Right renal pelvis (tissue), 4 donors: ENCODE measurements at places on chromosomes 4 and X. TPM values are rescaled to one million over a fixed set of nuclear protein-coding genes. Genes with fewer than 3 reads are reported as not detected.

DUSP9 gene
- 46.7 TPM for polyA plus RNA-seq

TMPRSS11B gene
- polyA plus RNA-seq = 0.09 TPM

GRCh38 chr4:19944806-19945205 lies 306.9 kb upstream of the SLIT2 start:
- no peak for DNase-seq

- DNase-seq = peak; percentile 5
These were observed 93.9 kb downstream of the NXF2B start for GRCh38 chrX:102345916-102346315.

DNA sequence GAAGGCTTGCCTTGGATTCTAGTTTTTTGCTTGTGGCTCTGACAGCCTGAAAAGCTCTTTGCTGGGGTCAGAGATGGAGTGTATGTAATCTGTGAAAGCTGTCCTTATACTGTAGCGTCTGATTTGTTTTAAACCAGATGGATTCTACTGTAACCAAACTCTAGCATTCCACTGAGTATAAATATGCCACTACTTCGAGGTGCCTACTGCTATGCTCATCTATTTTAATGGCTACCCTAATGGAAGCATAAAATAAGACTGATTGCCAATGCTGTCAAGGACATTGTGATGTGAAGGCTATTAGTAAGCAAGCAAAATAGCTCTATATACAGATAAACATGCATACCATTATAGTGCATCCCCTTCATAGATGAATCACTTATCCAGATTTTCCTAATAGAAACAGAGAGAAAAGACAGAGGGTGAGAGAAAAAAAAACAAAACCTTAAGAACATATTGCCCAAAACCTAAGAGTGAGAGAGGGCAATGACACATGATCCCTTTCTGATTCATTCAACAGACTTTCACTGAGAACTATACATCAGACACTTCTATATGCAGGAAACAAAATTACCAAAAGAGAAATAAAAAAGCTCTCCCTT lies 1025.8 kb upstream of the LCORL start:
- no peak for DNase-seq

GRCh38 chrX:6279277-6279909 lies 50.7 kb upstream of the NLGN4X start:
- DNase-seq = no peak
